ENCODE measurements at places on chromosomes 6 and 20.

DNA sequence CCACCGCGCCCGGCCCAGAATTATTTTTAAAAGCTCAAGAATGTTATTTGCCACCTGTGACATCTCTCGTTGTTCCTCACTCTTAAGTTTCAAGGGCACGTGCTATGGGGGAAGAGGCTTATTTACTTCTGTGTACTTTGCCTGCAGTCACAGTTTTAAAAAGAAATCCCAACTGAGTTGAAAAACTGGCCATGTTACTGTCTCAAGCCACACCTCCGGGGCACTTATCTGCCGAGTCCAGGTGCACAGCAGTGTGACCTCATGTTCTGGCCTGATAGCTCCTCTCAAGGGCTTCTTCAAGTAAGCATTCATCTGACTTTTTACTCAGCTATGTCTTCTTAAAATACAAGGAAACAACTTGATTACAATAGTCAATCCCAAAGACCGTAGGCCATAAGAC lies 34.5 kb downstream of the SHLD1 start:
- H3K4me1 ChIP-seq, result peaks cover 4% of the 10 kb centered on the region
- H3K27ac ChIP-seq, result no peak overlapping the region
- DNase-seq, result no peak
- peaks cover 4% of the 10 kb centered on the region for H3K36me3 ChIP-seq

- peaks cover 7% of the 10 kb centered on the region for H3K27me3 ChIP-seq
- no peak overlapping the region for H3K4me3 ChIP-seq
- no peak for DNase-seq
- no peak overlapping the region for H3K27ac ChIP-seq
- no peaks in the 10 kb centered on the region for H3K36me3 ChIP-seq
Measured at GRCh38 chr6:29490055-29490454, 2.3 kb upstream of the MAS1L start.

GRCh38 chr20:9112541-9113515 lies 43.9 kb downstream of the PLCB4 start:
- DNase-seq, result no peak
- H3K36me3 ChIP-seq, result no peaks in the 10 kb centered on the region
- no peak overlapping the region for H3K27ac ChIP-seq
- no peak overlapping the region for H3K4me3 ChIP-seq
- H3K4me1 ChIP-seq, result no peaks in the 10 kb centered on the region
- no peaks in the 10 kb centered on the region for H3K27me3 ChIP-seq

GRCh38 chr6:6560909-6561308 lies 27.6 kb upstream of the LY86 start:
- peaks cover 23% of the 10 kb centered on the region for H3K36me3 ChIP-seq
- H3K27me3 ChIP-seq, result peaks cover 2% of the 10 kb centered on the region
- peak overlapping the region; percentile 12 for H3K27ac ChIP-seq
- H3K4me3 ChIP-seq, result no peak overlapping the region
- peaks cover 42% of the 10 kb centered on the region for H3K4me1 ChIP-seq

GRCh38 chr6:98241630-98242029 lies 592.7 kb upstream of the POU3F2 start:
- no peaks in the 10 kb centered on the region for H3K36me3 ChIP-seq
- H3K27ac ChIP-seq, result no peak overlapping the region
- no peaks in the 10 kb centered on the region for H3K4me1 ChIP-seq

DNA sequence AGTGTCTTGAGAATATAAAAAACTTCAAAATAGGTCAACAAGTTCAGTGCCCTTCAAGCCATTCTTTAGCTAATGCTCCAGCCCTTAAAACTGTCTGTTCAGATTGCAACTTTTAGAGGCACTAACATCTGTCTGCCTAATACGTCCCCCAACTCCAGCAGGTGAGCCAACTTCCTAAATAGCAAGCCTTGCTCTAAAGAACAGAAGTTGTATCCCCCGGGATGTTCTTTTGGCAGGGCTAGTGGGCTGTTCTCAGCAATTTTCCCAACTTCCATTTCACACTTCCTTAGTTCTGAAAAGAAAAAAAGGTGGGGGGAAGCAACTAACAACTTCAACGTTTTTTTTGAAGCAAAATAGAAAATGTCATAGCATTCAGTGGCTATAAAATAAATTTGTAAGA lies 290.0 kb upstream of the PTCHD4 start:
- H3K4me1 ChIP-seq, result no peaks in the 10 kb centered on the region

- H3K4me1 ChIP-seq, result peaks cover 1% of the 10 kb centered on the region
- no peaks in the 10 kb centered on the region for H3K36me3 ChIP-seq
- H3K27ac ChIP-seq, result no peak overlapping the region
- DNase-seq, result no peak
Measured at GRCh38 chr6:170448751-170449630, 104.1 kb downstream of the PSMB1 start.

GRCh38 chr20:34875642-34876405 lies 588 bp upstream of the ACSS2 start:
- H3K4me3 ChIP-seq, result peak overlapping the region; percentile 94
- peak overlapping the region; percentile 93 for H3K27ac ChIP-seq
- peaks cover 53% of the 10 kb centered on the region for H3K4me1 ChIP-seq

GRCh38 chr6:105771313-105771970 lies 314.7 kb upstream of the PRDM1 start:
- peaks cover 8% of the 10 kb centered on the region for H3K27me3 ChIP-seq
- H3K4me1 ChIP-seq, result no peaks in the 10 kb centered on the region
- DNase-seq, result no peak
- peaks cover 6% of the 10 kb centered on the region for H3K36me3 ChIP-seq
- no peak overlapping the region for H3K4me3 ChIP-seq

DNA sequence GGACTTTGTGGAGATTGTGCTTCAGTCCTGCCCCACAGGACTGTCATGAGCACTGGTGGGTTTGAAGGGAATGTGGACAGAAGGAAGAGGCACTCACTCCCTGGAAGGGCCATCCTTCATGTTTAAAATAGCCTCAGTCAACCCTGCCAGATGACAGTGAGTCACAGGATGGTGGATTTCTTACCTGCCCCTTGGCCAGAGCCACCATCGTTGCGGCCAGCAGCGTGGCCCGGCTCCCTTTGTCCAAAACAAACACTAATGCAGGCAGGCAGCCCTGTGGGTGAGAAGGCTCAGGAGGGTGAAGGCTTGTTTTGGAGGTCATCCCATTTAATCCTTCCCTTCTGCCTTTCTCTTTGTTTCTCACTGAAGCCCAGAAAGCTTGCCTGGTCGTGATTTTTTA lies 422.7 kb downstream of the CD83 start:
- H3K27ac ChIP-seq, result peak overlapping the region; percentile 12
- DNase-seq, result no peak
- peaks cover 8% of the 10 kb centered on the region for H3K4me1 ChIP-seq
- H3K36me3 ChIP-seq, result no peaks in the 10 kb centered on the region
- H3K27me3 ChIP-seq, result no peaks in the 10 kb centered on the region

GRCh38 chr20:41342474-41343464 lies 2.1 kb downstream of the LPIN3 start:
- H3K36me3 ChIP-seq, result no peaks in the 10 kb centered on the region
- H3K4me3 ChIP-seq, result no peak overlapping the region
- H3K4me1 ChIP-seq, result peaks cover 7% of the 10 kb centered on the region
- DNase-seq, result no peak
- no peak overlapping the region for H3K27ac ChIP-seq

DNA sequence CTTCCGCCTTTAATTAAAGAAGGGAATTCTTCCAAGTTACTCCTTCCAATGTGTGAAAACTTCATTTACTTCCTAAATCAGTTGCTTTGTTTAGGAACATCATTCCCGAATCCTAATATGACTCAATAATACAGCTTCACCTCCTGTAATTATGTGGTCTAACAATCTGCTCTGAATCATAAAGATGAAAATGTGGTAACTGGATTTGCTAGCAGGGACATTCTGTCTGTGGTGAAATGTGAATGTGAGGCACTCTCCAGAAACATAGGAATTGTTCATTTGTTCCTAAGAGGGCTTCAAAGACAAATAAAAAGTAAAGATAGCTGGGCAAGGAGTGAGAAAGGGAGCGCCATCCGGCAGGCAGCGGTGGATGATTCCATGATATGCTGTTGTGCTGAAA lies 678.1 kb downstream of the KIF16B start:
- H3K4me1 ChIP-seq, result peaks cover 4% of the 10 kb centered on the region
- no peak overlapping the region for H3K4me3 ChIP-seq
- H3K27ac ChIP-seq, result no peak overlapping the region
- no peaks in the 10 kb centered on the region for H3K36me3 ChIP-seq
- no peaks in the 10 kb centered on the region for H3K27me3 ChIP-seq
- no peak for DNase-seq

DNA sequence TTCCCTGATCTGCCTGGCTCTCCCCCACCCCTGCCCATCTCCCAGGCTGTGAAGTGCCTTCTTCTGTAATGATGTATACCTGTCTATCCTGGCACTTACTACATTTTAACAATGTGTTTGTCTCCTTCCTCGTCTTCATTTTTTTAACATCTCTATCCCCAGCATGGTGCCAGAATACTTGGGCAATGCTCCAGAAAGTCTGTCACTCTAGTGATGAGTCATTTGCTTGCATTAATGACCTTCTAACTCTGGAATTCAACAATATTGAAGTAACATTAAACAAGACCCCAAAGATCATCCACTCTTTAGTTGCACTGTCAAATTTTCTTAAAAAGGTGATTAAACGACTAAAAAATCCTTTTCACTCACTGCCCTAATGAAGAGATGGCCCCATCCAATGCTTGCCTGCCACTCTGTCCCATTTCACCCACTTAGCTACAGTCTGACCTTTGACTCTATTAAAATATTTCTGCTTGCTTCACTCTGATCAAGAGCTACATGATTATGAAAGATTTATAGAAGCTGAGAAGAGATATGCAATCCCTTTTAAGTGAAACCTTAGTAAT lies 7.7 kb upstream of the KLHL31 start:
- H3K36me3 ChIP-seq, result no peaks in the 10 kb centered on the region
- H3K27ac ChIP-seq, result no peak overlapping the region
- DNase-seq, result no peak
- no peaks in the 10 kb centered on the region for H3K4me1 ChIP-seq

- H3K27me3 ChIP-seq, result peaks cover 3% of the 10 kb centered on the region
- H3K4me1 ChIP-seq, result peaks cover 54% of the 10 kb centered on the region
- peak overlapping the region; percentile 41 for H3K27ac ChIP-seq
- peak overlapping the region; percentile 2 for H3K4me3 ChIP-seq
Measured at GRCh38 chr6:157762636-157763035, 60.4 kb upstream of the SNX9 start.

DNA sequence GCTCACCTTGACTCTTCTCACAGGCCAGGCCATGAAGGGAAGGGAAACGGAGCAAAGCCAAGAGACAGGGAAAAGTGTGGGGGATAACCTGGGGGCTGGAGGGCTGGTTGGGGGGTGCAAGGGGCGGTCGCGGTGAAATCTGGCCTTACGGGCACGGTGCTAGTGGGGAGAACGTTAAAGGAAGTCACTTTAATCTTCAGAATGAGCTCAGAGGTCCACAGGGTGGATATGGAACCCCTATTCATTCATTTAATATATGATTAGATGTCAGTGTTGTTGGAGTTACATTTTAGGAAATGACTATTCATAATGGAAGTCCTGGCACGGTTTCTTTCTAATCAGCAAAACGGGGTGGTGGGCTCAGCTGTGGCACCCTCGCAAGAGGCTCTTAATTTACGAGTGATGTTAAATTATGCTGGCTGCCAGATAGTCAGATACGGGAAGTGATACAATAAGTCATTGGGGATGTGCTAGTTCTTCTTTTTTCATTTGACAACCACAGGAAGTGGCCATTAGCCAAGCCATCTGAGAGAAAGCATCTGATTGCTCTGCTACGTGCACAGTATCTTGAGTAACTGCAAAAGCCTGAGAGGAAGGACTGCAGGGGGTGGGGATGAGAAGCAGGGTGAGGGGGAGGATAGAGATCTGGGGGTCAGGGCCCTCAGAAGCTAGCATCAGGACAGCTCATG lies 253.0 kb downstream of the QKI start:
- H3K4me3 ChIP-seq, result peak overlapping the region; percentile 55
- H3K4me1 ChIP-seq, result peaks cover 12% of the 10 kb centered on the region
- no peak for DNase-seq
- H3K36me3 ChIP-seq, result no peaks in the 10 kb centered on the region
- peak overlapping the region; percentile 22 for H3K27ac ChIP-seq
- peaks cover 5% of the 10 kb centered on the region for H3K27me3 ChIP-seq

GRCh38 chr6:161029195-161029809 lies 37.7 kb downstream of the MAP3K4 start:
- DNase-seq, result no peak
- peaks cover 4% of the 10 kb centered on the region for H3K4me1 ChIP-seq
- H3K4me3 ChIP-seq, result no peak overlapping the region
- peaks cover 18% of the 10 kb centered on the region for H3K36me3 ChIP-seq

GRCh38 chr6:40844246-40844645 lies 194.8 kb downstream of the UNC5CL start:
- no peak overlapping the region for H3K4me3 ChIP-seq
- H3K27me3 ChIP-seq, result peaks cover 29% of the 10 kb centered on the region
- H3K4me1 ChIP-seq, result peaks cover 5% of the 10 kb centered on the region
- H3K36me3 ChIP-seq, result no peaks in the 10 kb centered on the region
- no peak overlapping the region for H3K27ac ChIP-seq
- DNase-seq, result no peak

DNA sequence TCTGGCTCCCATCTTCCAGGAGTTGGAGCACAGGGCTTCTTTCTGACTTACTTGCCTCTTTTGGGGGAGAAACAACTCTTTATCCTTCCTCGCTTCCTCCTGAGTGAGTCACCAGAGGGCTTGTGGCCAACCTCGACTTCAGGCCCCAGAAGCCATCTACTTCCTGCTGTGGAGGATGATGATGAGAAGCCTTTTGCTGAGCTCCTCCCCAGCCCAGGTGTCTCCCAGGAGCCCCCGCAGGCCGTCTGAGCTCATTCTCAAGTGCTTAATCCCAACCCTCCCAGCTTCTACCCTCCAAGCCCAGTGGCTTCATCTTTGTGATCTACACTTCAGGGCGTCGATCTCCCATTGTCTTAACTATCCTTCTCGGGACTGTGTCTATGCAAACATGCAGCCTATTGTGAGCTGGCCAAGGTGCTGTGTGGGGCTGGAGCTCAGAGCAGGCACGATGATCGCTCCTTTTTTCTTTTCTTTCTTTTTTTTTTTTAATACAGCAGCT lies 27.9 kb downstream of the SDCBP2 start:
- H3K27ac ChIP-seq, result peak overlapping the region; percentile 97
- DNase-seq, result peak; percentile 75
- peaks cover 10% of the 10 kb centered on the region for H3K36me3 ChIP-seq

- peaks cover 37% of the 10 kb centered on the region for H3K27me3 ChIP-seq
- no peak for DNase-seq
- H3K27ac ChIP-seq, result no peak overlapping the region
- no peaks in the 10 kb centered on the region for H3K4me1 ChIP-seq
Measured at GRCh38 chr6:10951675-10952282, 64.9 kb downstream of the SYCP2L start.

- H3K27ac ChIP-seq, result peak overlapping the region; percentile 47
- H3K4me1 ChIP-seq, result peaks cover 26% of the 10 kb centered on the region
- peaks cover 11% of the 10 kb centered on the region for H3K36me3 ChIP-seq
Measured at GRCh38 chr20:49938173-49939163, 2.3 kb downstream of the RNF114 start.

GRCh38 chr6:46491628-46492547 lies 639 bp upstream of the RCAN2 start:
- H3K4me1 ChIP-seq, result peaks cover 7% of the 10 kb centered on the region
- H3K27me3 ChIP-seq, result peaks cover 73% of the 10 kb centered on the region
- no peak overlapping the region for H3K27ac ChIP-seq
- peak; percentile 44 for DNase-seq
- no peaks in the 10 kb centered on the region for H3K36me3 ChIP-seq

GRCh38 chr20:32079655-32080109 lies 27.6 kb downstream of the HCK start:
- no peak overlapping the region for H3K27ac ChIP-seq
- no peaks in the 10 kb centered on the region for H3K4me1 ChIP-seq
- peaks cover 24% of the 10 kb centered on the region for H3K27me3 ChIP-seq
- no peak for DNase-seq

GRCh38 chr6:41815587-41815986 lies 28.1 kb downstream of the TOMM6 start:
- H3K4me3 ChIP-seq, result no peak overlapping the region
- H3K27me3 ChIP-seq, result no peaks in the 10 kb centered on the region
- H3K27ac ChIP-seq, result no peak overlapping the region
- DNase-seq, result no peak

- H3K27ac ChIP-seq, result peak overlapping the region; percentile 79
- H3K4me3 ChIP-seq, result peak overlapping the region; percentile 92
- no peak for DNase-seq
- H3K27me3 ChIP-seq, result no peaks in the 10 kb centered on the region
- H3K4me1 ChIP-seq, result peaks cover 22% of the 10 kb centered on the region
Measured at GRCh38 chr20:35146299-35146919, 727 bp downstream of the EDEM2 start.
